ENCODE measurements at places on chromosomes 4 and X.
A peak's percentile ranks its signal among the peaks of the same experiment; 100 is the strongest.

GRCh38 chr4:103934178-103934789, 214.5 kb upstream of the TACR3 start:
- no peak for DNase-seq

GRCh38 chr4:56227301-56227835, 159.9 kb downstream of the AASDH start:
- DNase-seq = no peak

DNA sequence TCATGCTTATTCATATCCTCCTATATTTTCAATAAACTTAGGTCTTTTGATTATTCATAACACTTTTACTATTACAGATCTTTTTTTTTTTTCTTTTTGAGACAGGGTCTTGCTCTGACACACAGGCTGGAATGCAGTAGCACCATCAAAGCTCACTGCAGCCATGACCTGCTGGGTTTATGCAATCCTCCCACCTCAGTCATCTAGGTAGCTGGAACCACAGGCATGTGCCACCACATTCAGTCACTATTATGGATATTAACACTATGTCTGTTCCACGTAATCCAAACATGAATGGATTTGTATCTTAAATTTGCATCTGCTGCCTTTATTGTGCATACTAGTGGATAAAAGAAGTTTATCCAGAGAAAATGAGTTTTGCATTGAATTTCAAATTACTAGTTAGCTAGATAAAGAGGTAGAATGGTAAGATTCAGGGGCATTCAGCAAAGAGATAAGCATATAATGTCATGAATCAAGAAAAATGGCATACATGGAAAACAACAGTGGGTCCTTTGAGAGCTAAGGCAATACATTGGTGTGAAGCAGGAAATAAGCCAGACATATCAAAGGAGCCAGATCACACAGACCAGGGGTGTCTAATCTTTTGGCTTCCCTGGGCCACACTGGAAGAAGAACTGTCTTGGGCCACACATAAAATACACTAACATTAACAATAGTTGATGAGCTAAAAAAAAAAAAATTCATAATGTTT, 13.9 kb downstream of the ANAPC10 start:
- DNase-seq = no peak

DNA sequence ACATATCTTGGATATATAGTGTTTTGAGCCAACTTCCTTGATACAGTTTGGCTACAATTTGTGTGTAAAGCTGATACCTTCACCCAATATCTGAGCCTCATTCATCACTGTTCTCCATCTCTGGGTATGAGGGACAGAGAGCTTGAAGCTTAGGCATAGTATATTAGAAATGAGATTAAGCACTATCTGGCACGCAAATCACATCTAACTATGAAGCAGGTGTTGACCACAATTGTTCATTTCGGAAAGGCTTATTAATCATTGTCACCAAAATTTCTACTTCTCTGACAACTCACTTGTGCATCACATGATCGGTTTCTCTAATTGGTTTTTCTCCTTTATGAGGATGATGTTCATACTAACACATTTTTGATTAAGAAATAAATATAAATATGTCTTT, 2.1 kb upstream of the POF1B start:
- no peak for DNase-seq

GRCh38 chr4:5824635-5825034, 68.3 kb downstream of the CRMP1 start:
- DNase-seq = no peak

- DNase-seq = no peak
Observed at GRCh38 chr4:171390626-171391025, 422.6 kb upstream of the GALNTL6 start.

- DNase-seq = no peak
Observed at GRCh38 chr4:53813998-53814397, 222.7 kb upstream of the LNX1 start.

DNA sequence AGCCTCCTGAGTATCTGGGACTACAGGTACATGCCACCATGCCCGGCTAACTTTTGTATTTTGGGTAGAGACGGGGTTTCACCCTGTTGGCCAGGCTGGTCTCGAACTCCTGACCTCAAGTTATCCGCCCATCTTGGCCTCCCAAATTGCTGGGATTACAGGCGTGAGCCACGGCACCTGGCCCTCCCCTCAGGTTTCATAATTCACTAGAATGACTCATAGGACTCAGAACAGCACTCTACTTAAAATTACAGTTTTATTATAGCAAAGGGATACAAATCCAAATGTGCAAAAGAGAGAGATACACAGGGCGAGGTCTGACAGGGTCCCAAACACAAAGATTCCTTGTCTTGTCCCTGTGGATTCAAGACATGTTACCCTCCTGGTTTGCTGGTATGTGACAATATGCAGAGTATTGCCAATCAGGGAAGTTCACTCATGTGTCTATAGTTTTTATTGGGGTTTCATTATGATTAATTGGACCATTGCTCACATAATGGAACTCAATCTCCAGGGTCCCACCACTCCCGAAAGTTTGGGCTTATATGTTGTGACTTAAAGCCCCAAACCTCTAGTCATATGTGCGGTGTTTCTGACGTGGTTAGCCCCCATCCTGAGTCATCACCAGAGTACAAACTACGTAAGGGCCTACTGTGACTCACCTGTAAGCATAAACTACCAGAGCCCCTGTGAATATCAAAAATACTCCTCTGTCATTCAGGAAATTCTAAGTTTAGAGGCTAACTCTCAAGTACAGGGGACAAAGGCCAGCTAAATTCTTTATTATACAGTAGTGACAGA, 5.2 kb downstream of the YIPF6 start:
- DNase-seq = no peak

- no peak for DNase-seq
Observed at GRCh38 chr4:168498251-168498650, 1.4 kb downstream of the PALLD start.

GRCh38 chrX:113793563-113793962, 790.3 kb upstream of the HTR2C start:
- no peak for DNase-seq

- no peak for DNase-seq
Observed at GRCh38 chr4:102817613-102818268, 9.6 kb downstream of the UBE2D3 start.

- no peak for DNase-seq
Observed at GRCh38 chr4:7201420-7202305, 9.3 kb downstream of the SORCS2 start.

- DNase-seq = no peak
Observed at GRCh38 chr4:17468619-17469221, 43.2 kb downstream of the QDPR start.

DNA sequence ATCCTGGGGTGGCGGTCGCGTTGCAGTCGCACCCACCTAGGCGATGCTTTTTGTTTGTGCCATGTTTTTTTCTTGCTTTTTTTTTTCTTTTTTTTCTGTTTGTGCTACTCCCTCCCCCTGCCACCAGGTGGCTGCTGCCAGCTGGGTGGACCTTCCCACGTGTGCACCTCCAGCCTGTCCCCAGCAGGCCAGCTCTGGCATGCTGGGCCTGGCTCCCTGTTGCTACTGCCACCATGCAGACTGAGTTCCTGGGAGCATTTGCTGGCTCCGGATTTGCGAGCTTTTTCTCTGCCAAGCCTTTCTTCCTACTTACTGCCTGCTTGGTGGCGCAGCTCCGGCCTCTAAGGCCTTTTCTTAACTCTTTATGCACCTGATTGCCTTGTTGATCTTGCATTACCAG, 161.2 kb upstream of the WDFY3 start:
- no peak for DNase-seq

GRCh38 chr4:57492251-57492878, 382.2 kb upstream of the IGFBP7 start:
- DNase-seq = no peak

DNA sequence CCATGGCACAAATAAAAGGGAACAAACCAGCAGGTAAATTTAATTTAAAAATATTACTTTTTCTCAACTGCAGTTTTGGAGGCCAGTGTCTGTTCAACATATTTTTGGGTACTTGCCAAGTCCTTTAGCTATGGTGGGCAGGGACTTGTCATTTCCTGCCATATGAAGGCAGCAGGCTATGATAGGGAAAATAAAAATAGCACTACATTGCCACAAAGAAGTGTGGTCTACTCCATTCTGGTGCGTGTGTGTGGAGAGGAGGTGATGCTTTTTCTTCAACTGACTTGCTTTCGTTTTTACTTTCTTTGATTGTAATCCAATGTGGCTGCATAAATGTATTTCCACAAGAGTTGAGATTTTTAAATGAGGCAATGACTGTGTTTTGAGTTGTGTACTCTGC, 17.2 kb downstream of the GPR174 start:
- DNase-seq = no peak

DNA sequence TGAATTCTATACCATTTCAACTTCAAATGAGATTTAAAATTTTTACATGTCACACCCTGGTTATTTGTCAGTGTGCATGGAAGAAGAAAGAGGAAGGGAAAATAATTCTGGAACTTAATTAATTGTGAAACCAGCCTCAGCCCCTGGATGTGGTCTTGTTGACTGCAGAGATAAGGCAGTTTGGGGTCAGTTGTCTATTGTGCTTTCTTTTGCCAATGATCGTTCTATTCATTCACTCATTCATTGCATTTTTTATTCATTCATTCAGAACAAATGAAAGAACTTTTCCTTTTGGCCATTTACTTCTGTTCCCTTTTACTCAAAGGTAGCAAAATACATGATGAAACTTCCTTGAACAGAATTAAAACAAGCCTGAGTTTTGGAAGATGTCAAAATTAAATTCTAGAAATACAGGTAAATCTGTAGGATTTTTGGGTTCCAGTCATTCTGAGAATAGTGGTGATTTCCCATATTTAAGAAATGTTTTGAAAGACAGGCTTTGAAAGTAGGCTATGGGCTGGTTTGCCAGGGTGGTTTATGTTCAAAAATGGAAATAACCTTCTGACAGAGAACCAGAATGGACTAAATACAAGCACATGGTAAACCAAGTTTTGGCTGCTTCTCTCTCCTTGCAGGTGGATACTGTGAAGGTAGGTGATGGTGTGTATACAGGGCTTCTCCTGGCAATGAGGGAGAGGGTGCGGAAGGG, 35.7 kb downstream of the PARM1 start:
- no peak for DNase-seq

DNA sequence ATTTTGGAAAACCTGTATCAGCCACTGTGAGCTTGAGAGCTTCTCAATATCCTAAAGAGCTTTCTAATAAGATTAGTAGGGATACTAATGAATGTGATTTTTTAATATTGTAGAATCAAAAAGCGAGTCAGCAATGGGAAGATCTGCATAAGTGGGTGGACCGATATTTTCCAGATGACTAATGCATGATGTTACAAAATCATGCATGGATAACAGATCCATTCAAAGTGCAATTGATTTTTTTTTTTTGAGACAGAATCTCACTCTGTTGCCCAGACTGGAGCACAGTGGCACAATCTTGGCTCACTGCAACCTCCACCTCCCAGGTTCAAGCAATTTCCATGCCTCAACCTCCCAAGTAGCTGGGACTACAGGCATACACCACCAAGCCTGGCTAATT, 7.3 kb upstream of the CLDN2 start:
- no peak for DNase-seq

DNA sequence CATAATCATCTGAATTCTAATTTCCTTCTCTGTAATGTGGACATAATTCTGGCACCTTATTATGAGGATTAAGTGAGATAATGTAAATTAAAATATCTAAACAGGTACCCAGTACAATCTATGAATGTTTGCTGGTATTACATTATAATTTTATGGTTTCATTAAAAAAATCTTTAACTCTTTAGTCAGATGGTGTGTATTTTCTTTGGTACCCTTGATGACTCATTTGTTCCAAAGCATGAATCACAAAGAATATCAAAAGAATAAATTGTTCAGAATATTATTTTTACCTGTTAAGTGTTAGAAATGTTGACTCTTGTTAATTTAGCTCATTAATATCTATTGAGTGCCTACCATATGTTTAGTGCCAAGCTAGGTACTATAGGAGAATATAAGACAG, 74.3 kb downstream of the SNX25 start:
- no peak for DNase-seq

DNA sequence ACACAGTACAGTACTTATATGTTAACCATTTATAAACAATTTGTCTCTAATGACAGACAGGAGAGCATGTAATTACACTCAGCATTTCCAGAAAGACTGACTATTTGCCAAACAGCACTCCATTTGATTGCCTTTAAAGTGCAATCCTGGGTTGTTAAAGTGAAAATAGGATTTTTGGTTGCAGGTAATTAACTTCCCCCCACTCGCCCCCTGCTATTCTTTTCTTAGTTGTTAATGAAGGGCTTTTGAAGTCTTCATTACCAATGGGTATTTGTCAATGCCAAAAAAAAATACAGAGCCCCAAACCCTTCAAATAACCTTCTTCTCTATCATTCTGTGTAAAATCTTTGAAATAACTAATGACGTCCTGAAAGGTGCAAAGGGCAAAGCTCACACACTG, 825.6 kb downstream of the STPG2 start:
- no peak for DNase-seq

GRCh38 chr4:8346838-8347605, 77.5 kb downstream of the HTRA3 start:
- DNase-seq = no peak

DNA sequence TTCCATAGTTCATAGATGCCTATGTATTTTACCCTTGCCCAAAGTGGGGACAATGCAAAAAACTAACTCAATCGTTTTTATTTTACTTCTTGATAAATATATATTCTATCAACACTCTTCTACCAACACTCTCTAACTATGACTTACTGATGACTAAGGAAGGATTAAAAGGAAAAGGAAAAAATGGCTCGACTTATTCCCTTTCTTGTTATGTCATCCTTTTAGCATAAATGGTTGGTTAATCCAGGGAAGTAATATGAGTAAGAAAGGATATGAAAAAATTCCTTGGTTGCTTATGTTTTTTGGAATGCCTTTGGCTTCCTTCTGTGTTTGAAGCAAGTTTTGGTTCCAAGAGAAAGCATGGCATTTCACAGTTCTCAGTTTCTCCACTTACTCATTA, 1087.1 kb downstream of the C4orf33 start:
- DNase-seq = no peak

GRCh38 chr4:33606951-33607350, 2637.4 kb downstream of the ARAP2 start:
- DNase-seq = no peak

GRCh38 chr4:151555151-151555945, 146.4 kb downstream of the FHIP1A start:
- DNase-seq = no peak

DNA sequence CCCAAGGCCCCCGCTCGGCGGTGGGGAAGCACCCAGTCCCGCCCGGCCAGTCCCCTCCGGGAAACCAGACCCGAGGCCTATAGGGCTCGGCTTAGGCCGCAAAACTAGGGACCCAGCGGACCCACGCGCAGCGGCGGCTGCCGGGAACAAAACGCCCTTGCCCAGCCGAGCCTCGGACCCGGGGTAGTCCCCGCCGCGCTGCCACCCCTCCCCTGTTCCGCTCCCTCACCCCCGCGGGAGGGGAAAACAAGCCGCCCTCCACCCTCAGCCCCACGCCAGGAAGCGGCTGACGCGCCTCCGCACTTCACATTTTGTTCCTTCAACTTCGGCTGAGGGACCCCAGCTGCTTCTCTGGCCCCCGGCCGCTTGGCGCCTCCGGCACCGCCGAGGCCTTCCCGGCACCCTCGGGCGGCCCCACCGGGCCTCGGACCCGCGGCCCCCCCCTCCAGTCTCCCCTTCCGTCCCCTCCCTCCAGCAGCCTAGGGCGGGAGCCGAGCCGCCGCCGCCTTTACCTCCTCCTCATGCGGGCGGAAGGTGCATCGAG, 694 bp downstream of the PDS5A start:
- peak; percentile 26 for DNase-seq

- no peak for DNase-seq
Observed at GRCh38 chr4:10151182-10151581, 34.6 kb upstream of the WDR1 start.

GRCh38 chr4:122658818-122659295, 38.0 kb upstream of the IL21 start:
- no peak for DNase-seq

GRCh38 chr4:124631760-124632159, 80.8 kb downstream of the ANKRD50 start:
- no peak for DNase-seq

Measured in activated CD8-positive, alpha-beta memory T cell treated with anti-CD3 and anti-CD28 coated beads for 48 hours (primary cell).